HCT116 (cell line): ENCODE measurements at places on chromosomes 16 and 17.
A peak's percentile ranks its signal among the peaks of the same experiment; 100 is the strongest.

DNA sequence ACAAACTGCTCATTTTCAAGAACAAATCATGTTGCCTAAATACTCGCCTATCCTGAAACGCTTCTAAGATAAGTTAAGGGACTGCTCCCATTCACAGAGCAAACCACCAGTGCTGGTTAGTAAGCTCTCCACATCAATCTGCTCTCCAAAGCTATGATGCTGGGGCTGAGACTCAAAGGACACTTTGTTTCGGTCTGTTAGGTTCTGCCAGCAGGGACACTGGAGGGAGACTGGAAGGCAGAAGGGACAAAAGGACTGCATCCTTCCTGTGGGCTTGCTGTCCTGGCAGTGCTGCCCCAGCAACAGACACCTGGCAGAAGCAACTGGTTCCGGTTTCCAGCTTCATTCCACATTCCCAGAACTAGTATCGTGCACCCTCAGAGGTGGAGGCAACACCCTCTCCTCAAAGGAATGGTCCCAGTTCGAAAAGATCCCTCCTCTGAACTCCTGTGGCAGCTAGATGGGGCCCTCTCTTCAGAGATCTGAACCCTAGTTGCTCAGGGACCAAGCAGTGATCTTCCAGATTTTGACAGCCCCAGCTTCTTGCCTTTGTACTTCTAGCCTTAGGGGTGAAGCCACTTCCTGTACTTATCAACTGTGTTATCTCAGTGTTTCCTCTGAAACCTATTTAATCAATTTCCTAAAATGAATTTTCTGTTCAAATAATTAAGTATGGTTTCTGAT lies 73.4 kb upstream of the GSG1L start:
- H3K27me3 ChIP-seq, result no peaks in the 10 kb centered on the region
- H3K4me3 ChIP-seq, result no peak overlapping the region
- H3K27ac ChIP-seq, result no peak overlapping the region
- DNase-seq, result no peak
- peaks cover 64% of the 10 kb centered on the region for H3K36me3 ChIP-seq

- no peak for DNase-seq
- H3K27me3 ChIP-seq, result no peaks in the 10 kb centered on the region
- no peak overlapping the region for H3K4me3 ChIP-seq
- no peak overlapping the region for H3K27ac ChIP-seq
- no peaks in the 10 kb centered on the region for H3K4me1 ChIP-seq
These were observed 148.0 kb downstream of the KCNJ12 start for GRCh38 chr17:21524211-21524591.

- peaks cover 15% of the 10 kb centered on the region for H3K4me1 ChIP-seq
- H3K36me3 ChIP-seq, result peaks cover 16% of the 10 kb centered on the region
- no peaks in the 10 kb centered on the region for H3K27me3 ChIP-seq
- no peak overlapping the region for H3K4me3 ChIP-seq
- no peak for DNase-seq
- peak overlapping the region; percentile 10; the same call in 1 of the 2 replicates for H3K27ac ChIP-seq
These were observed 9.1 kb downstream of the TUBG1 start for GRCh38 chr17:42618442-42619150.

- H3K27me3 ChIP-seq, result no peaks in the 10 kb centered on the region
- no peak for DNase-seq
- H3K4me1 ChIP-seq, result peaks cover 10% of the 10 kb centered on the region; the same call in 1 of the 2 replicates
- no peak overlapping the region for H3K27ac ChIP-seq
These were observed 3.8 kb downstream of the NLRC5 start for GRCh38 chr16:56993204-56993603.

DNA sequence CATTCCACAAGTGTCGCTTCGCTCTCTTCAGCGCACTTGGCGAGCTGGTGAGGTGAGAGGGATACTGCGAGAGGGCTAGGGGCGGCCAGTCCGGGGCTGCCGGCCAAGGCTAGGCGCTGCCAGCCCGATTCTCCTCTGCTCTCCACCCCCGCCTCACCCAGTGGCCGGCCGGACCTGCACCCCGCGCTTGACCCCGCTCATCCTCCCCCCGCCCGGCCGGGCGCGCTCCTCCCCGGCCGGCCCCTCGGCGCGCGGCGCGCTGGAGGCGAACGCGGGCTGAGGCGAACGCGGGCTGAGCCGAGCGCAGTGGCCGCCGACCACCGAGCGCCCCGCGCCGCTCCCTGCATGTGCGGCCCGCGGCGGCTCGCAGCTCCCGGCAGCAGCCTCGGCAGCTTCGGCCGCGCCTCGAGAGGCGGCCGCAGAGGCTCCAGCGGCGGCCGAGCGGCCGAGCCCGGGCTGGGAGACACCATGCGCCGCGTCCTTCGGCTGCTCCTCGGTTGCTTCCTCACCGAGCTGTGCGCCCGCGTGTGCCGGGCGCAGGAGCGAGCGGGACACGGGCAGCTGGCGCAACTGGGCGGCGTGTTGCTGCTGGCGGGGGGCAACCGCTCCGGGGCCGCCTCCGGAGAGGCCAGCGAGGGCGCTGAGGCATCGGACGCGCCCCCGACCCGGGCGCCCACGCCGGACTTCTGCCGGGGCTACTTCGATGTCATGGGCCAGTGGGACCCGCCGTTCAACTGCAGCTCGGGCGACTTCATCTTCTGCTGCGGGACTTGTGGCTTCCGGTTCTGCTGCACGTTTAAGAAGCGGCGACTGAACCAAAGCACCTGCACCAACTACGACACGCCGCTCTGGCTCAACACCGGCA lies at the start of gene SHISA9:
Gene SHISA9 (plus strand): TSS at position 2 of the 865 bp plus-strand sequence.
- H3K36me3 ChIP-seq, result no peaks in the 10 kb centered on the region
- no peak within 1 kb of the TSS for H3K4me3 ChIP-seq
- H3K27ac ChIP-seq, result no peak within 1 kb of the TSS
- 0 out of 2 replicates have a peak, but pooled peaks cover 5% of the 10 kb centered on the region for H3K4me1 ChIP-seq
- no peak for DNase-seq

GRCh38 chr16:56897026-56897799 lies 32.2 kb downstream of the SLC12A3 start:
- no peak for DNase-seq
- H3K27me3 ChIP-seq, result no peaks in the 10 kb centered on the region
- no peaks in the 10 kb centered on the region for H3K36me3 ChIP-seq
- no peaks in the 10 kb centered on the region; the same call in 1 of the 2 replicates for H3K4me1 ChIP-seq

DNA sequence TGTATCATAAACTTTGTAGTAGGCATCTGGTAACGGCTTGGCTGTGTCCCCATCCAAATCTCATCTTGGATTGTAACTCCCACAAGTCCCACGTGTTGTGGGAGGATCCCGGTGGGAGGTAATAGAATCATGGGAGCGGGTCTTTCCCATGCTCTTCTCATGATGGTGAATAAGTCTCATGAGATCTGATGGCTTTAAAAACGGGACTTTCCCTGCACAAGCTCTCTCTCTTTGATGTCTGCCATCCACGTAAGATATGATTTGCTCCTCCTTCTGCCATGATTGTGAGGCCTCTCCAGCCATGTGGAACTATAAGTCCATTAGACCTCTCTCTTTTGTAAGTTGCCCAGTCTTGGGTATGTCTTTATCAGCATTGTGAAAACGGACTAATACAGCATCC lies 248.7 kb downstream of the SNX29 start:
- no peaks in the 10 kb centered on the region for H3K27me3 ChIP-seq
- H3K4me3 ChIP-seq, result no peak overlapping the region
- no peak for DNase-seq
- H3K36me3 ChIP-seq, result no peaks in the 10 kb centered on the region

GRCh38 chr17:57924677-57925076 lies 30.5 kb downstream of the CUEDC1 start:
- H3K36me3 ChIP-seq, result no peaks in the 10 kb centered on the region; the same call in 1 of the 2 replicates
- H3K4me3 ChIP-seq, result no peak overlapping the region
- DNase-seq, result no peak
- H3K4me1 ChIP-seq, result peaks cover 24% of the 10 kb centered on the region
- no peaks in the 10 kb centered on the region for H3K27me3 ChIP-seq

DNA sequence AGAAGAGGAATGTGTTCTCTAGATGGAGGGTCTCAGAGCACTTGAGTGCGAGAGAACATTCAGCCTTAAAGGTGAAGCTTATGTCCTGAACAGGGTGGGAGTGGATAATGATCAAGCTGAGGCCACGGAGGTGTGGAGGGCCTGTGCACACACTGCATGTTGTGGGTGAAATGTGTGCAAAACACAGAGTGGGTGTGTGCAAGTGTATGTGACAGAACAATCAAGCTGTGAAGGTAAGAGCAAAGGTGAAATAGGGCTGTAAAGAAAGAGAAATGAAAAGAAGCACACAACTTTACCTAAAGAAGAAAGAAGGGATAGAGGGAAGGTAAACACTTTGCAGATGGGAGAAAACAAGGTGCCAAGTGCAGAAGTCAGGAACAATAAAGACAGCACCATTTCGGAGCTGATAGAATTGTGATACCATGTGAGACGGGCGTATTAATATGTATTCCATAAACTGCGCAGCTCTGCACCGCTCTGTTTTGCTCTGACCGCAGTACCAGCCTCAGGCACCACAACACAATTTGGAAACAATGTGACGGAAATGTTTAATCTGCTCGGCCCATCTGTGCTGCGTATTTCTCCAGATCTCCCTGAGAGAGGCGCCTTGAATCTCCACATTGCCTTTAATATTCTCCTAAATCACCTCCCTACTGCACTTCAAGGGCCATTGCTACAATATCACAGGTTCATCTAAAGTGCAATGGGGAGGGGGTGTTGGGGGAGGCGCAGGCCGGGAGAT lies 40.6 kb downstream of the SNX11 start:
- H3K4me3 ChIP-seq, result no peak overlapping the region
- no peak overlapping the region for H3K27ac ChIP-seq
- H3K36me3 ChIP-seq, result no peaks in the 10 kb centered on the region
- no peak for DNase-seq
- H3K27me3 ChIP-seq, result peaks cover 25% of the 10 kb centered on the region; the same call in 1 of the 2 replicates

- H3K4me1 ChIP-seq, result peaks cover 52% of the 10 kb centered on the region
- DNase-seq, result no peak
- H3K4me3 ChIP-seq, result peak overlapping the region; percentile 59
- H3K27me3 ChIP-seq, result no peaks in the 10 kb centered on the region
- H3K27ac ChIP-seq, result peak overlapping the region; percentile 12; the same call in 1 of the 2 replicates
These were observed 266 bp downstream of the FMNL1 start for GRCh38 chr17:45222014-45222288.

GRCh38 chr17:79737046-79737921 lies 6.5 kb downstream of the ENPP7 start:
- no peak for DNase-seq
- H3K4me1 ChIP-seq, result peaks cover 5% of the 10 kb centered on the region; the same call in 1 of the 2 replicates
- no peaks in the 10 kb centered on the region for H3K36me3 ChIP-seq
- no peak overlapping the region for H3K27ac ChIP-seq
- H3K4me3 ChIP-seq, result no peak overlapping the region

GRCh38 chr16:89489898-89490438 lies 393 bp downstream of the ANKRD11 start:
- no peaks in the 10 kb centered on the region for H3K36me3 ChIP-seq
- H3K4me1 ChIP-seq, result peaks cover 20% of the 10 kb centered on the region
- DNase-seq, result no peak
- H3K27ac ChIP-seq, result peak overlapping the region; percentile 95; the same call in 1 of the 2 replicates
- H3K27me3 ChIP-seq, result no peaks in the 10 kb centered on the region

- DNase-seq, result no peak
- no peak overlapping the region for H3K27ac ChIP-seq
- H3K36me3 ChIP-seq, result no peaks in the 10 kb centered on the region
- no peaks in the 10 kb centered on the region for H3K27me3 ChIP-seq
These were observed 45.5 kb upstream of the LRRC37A3 start for GRCh38 chr17:64964796-64965195.

- no peak overlapping the region for H3K4me3 ChIP-seq
- H3K27ac ChIP-seq, result no peak overlapping the region
- H3K4me1 ChIP-seq, result no peaks in the 10 kb centered on the region; the same call in 1 of the 2 replicates
These were observed 90.9 kb downstream of the MYH11 start for GRCh38 chr16:15765880-15766279.

- H3K36me3 ChIP-seq, result no peaks in the 10 kb centered on the region
- no peak for DNase-seq
- H3K27ac ChIP-seq, result no peak overlapping the region
These were observed 303.5 kb downstream of the FOXL1 start for GRCh38 chr16:86881861-86882273.

- H3K27me3 ChIP-seq, result peaks cover 34% of the 10 kb centered on the region
- peaks cover 11% of the 10 kb centered on the region for H3K4me1 ChIP-seq
- no peak overlapping the region for H3K27ac ChIP-seq
- no peak overlapping the region for H3K4me3 ChIP-seq
These were observed 137.6 kb downstream of the RBFOX3 start for GRCh38 chr17:79473111-79473875.

GRCh38 chr16:82947698-82948097 lies 320.9 kb downstream of the CDH13 start:
- no peaks in the 10 kb centered on the region for H3K4me1 ChIP-seq
- no peak for DNase-seq
- no peak overlapping the region for H3K27ac ChIP-seq
- no peaks in the 10 kb centered on the region for H3K27me3 ChIP-seq
- H3K4me3 ChIP-seq, result no peak overlapping the region
- no peaks in the 10 kb centered on the region for H3K36me3 ChIP-seq

GRCh38 chr17:77227461-77228240 lies 86.9 kb downstream of the SEC14L1 start:
- no peak overlapping the region for H3K27ac ChIP-seq
- no peaks in the 10 kb centered on the region for H3K27me3 ChIP-seq
- no peaks in the 10 kb centered on the region for H3K4me1 ChIP-seq
- no peak overlapping the region for H3K4me3 ChIP-seq
- DNase-seq, result no peak

GRCh38 chr16:1979271-1980029 lies 1.8 kb downstream of the NOXO1 start:
- peak overlapping the region; percentile 65 for H3K4me3 ChIP-seq
- H3K27ac ChIP-seq, result peak overlapping the region; percentile 88
- no peaks in the 10 kb centered on the region; the same call in 1 of the 2 replicates for H3K36me3 ChIP-seq
- no peaks in the 10 kb centered on the region for H3K27me3 ChIP-seq

GRCh38 chr17:75079023-75079373 lies 8.8 kb upstream of the SLC16A5 start:
- H3K4me3 ChIP-seq, result peak overlapping the region; percentile 31
- H3K36me3 ChIP-seq, result no peaks in the 10 kb centered on the region
- peak overlapping the region; percentile 100 for H3K27ac ChIP-seq
- H3K27me3 ChIP-seq, result no peaks in the 10 kb centered on the region
- peaks cover 82% of the 10 kb centered on the region for H3K4me1 ChIP-seq

- H3K27ac ChIP-seq, result no peak overlapping the region
- no peaks in the 10 kb centered on the region for H3K36me3 ChIP-seq
- no peak overlapping the region for H3K4me3 ChIP-seq
- no peaks in the 10 kb centered on the region; the same call in 1 of the 2 replicates for H3K4me1 ChIP-seq
- DNase-seq, result no peak
These were observed 99.1 kb downstream of the MYH11 start for GRCh38 chr16:15757630-15758251.

- no peaks in the 10 kb centered on the region for H3K4me1 ChIP-seq
- no peaks in the 10 kb centered on the region for H3K27me3 ChIP-seq
- H3K4me3 ChIP-seq, result no peak overlapping the region
- no peak for DNase-seq
- H3K27ac ChIP-seq, result no peak overlapping the region
- H3K36me3 ChIP-seq, result no peaks in the 10 kb centered on the region
These were observed 63.3 kb downstream of the NOG start for GRCh38 chr17:56656701-56657327.
